ENCODE measurements at places on chromosomes 12 and 14.

DNA sequence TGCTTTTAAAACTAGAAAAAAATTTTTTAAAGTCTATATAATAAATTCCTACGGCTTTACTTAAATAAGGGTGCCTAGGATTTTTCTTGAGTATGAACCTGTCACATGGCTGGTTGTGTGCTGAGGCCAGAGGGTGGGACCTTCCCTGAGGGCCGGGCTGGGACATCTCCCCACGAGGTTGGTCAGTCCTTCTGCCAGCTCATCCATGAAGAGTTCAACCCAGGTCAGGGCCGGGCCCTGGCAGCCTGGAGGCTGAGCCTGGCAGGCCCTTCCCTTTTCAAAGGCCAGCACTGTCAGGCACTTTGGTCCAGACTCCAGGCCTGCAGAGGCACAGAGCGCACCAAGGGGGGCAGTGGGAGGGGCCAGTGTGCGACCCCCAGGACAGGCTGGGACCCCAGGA lies 31.7 kb downstream of the TNFAIP2 start:
- DNase-seq: peak; percentile 81

- no peak for DNase-seq
Measured at GRCh38 chr12:44717612-44718011, 158.5 kb downstream of the NELL2 start.

DNA sequence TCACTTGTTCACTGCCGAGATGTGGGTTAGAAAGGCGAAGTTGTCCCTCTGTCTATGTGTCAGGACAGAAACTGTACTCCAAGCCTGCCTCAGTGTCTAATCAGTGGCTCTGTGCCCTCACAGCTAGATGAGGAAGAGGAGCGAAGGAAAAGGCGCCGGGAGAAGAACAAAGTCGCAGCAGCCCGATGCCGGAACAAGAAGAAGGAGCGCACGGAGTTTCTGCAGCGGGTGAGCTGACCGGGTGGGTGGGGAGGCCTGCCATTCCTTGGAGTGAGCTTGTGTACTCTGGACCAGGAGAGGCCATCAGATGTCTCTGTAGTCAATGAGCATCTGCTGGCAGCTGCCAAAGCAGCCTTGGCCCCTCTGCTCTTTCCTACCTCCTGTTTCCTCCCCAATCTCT lies 33.5 kb downstream of the JDP2 start:
- no peak for DNase-seq

DNA sequence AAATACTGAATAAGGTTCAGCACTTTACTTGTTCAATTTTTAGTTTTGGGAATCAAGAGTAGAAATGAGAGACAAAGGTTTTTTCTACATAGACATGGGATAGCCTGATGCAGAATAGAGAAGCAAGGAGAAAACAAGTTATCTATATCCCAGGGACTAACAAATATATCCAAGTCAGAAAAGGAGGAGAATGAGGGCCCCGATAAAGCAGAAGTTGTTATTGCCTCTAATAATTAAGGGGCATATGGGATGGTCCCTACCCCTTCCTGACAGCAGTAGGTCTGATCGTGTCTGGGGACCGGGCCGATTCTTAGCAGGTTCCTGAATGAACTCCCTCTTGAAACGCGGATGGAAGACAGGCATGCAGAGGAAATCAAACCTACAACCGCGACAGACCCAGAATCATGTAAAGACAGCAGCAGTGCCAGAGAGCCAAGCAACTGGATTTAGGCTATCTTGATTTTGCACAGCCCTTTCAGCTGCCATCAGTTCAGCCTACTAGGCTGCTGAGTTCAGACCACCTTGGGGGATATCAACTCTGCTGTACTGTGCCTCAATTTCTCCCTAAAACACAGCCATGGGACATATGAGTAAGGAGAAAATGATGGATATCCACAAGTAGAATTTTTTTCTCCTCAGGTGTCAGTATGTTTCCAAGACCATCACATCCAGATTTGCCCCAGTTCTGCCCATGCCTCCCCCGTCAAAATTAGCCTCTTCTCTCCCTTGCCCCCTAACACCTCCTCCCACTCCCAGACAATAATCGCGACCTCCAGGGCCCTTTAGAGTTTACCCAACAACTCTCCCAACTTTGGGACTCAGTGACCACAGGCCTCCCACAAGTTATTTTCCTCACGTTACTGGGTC lies 706 bp downstream of the PRMT5 start:
- no peak for DNase-seq

- DNase-seq: peak; percentile 59
Measured at GRCh38 chr12:46219877-46220655, 48.8 kb downstream of the SLC38A1 start.

GRCh38 chr14:71539650-71540285 lies 392.5 kb upstream of the RGS6 start:
- DNase-seq: no peak

DNA sequence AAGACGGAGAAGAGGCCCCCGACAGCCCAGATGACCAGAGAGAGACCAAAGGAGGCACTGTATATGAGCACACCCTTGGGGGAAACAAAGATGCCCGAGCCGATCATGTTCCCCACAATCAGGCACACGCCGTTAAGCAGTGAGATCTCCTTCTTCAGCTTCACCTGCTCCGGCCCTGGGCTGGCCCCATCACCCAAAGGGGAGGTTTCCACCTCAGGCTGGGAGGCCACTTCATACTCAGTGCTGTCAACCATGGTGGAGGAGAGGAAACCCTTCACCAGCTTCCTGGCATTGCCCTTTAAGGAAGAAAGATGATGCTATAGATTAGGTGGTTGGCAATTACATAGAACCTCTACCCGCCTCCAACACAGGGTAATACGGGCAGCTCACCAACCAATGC lies 2.1 kb downstream of the SLC7A7 start:
- no peak for DNase-seq

- DNase-seq: no peak
Measured at GRCh38 chr12:126418400-126418799, 1353.2 kb downstream of the AACS start.

DNA sequence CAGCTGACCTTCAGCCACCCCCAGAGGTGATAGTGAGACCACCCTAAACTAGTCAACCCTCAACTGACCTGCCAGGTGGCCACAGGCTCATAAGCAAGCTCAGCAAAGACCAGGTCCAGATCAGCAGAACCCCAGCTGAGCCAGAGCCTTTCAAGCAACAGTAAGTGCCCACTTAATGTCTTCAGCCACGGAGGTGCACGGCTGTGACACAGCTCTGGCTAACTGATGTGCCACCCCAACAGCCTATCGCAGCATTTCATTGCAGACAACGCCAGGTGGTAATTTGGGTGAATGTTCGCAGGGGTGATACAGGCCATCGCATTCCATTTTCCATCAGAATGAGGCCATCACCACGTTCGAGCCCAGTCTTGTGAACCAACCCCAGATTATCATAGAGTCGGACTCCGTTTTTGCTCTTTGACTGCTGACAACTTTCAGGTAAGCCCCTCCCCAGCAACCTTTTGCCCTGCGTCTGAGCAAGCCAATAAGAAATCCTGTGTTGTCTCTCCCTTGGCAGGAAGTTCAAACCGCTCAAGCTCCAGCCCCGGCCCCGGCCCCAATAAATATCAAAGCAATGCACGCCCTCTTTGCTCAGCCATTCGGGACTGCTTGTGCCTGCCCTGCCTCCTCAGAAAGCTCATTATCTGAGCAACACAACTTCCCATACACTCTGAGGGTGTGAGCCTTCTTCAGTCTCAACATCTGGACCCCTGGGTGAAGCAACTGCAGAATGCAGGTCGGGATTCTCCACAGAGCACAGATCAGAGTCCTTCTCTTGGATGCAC lies 44.4 kb downstream of the JAG2 start:
- no peak for DNase-seq

- DNase-seq: no peak
Measured at GRCh38 chr14:62110941-62111340, 348.7 kb downstream of the SNAPC1 start.

DNA sequence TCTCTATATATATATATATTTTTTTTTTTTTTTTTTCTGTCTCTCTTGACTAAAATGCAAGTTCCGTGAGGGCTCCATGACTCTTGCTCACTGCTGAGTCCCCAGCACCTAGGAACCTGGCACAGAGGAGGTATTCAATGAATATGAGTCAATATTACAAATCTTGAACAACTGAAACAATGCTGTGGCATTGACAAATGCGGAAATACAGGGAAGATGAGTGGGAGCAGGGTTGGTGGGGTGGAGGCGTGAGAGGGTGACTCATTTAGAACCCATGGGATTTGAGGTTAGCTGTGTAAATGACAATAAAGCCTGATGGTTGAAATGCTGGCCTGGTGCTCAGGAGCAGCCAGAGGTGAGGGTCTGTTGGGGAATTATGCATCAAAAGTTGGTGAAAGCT lies 121.7 kb upstream of the FUT8 start:
- no peak for DNase-seq

- peak; percentile 58 for DNase-seq
Measured at GRCh38 chr12:59164991-59165718, 244.9 kb upstream of the LRIG3 start.

DNA sequence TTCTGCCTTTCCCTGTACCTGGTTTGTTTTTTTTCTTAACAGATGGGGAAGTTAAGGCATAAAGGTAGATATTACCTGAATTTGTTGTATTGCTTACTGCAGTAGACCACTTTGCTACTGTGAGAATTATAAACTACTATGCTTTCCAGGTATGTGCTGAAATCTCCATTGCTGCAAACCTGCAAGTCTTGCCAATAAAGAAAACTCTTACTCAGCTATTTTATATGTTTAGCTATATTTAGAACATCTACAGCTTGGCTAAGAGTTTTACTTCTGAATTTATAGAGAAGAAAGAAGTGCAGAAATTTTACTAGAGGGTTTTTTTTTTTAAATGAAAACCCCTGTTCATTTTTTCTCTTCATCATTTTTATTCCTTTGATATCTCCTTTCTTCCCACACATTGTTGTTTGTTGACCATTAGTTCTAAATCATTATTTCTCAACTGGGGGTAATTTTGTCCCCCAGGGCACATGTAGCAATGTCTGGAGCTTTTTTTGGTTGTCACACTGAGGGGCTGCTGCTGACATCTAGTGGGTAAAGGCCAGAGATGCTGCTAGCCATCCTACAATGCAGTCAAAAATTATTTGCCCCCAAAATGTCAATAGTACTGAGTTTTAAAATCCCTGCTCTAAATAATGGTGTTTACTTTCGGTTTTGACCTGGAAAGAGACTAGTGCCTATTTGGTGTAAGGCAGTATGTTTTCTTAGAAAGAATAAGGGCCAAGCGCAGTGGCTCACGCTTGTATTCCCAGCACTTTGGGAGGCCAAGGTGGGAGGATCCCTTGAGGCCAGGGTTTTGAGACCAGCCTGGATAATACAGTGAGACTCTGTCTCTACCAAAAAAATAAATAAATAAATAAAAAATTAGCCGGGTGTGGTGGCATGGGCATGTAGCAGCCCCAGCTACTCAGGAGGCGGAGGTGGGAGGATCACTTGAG lies 48.6 kb downstream of the PCNX1 start:
- peak; percentile 19 for DNase-seq

DNA sequence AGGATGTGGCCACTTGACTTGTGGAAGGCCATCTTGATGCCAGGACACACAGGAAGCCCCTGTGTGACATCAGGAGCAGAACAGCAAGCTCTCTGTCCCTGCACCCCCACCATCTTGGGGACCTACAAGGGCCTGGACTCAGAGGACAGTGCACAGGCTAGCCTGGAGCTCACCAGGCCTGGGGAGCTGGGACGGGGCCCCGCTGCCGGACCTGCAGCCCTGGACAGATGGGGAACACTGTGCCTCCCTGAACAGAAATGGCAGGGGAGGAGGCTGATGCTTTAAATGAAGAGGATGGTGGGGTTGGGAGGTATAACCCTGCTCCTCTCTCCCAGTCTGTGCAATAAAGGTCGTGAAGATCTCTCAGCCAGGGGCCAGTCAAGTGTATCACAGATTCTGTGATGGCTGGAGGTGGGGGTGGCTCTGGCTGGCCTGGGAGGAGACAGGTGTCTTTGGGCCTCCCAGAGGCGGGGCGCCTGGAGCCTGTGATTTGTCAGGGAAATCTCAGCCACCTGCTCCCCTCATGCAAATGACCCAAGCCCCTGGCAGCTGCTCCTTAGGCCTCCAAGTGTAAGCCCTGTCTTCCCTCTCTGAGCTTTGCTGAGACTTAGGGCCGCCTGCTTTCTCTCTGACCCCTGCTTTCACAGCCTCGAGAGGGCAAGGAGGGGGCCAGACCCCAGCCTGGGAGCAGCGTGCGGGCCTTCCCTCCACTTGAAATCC lies 1.1 kb upstream of the GNB3 start:
- no peak for DNase-seq

- DNase-seq: no peak
Measured at GRCh38 chr12:131771965-131772364, 56.2 kb upstream of the MMP17 start.

GRCh38 chr12:12305568-12306300 lies 38.9 kb upstream of the LRP6 start:
- DNase-seq: no peak

DNA sequence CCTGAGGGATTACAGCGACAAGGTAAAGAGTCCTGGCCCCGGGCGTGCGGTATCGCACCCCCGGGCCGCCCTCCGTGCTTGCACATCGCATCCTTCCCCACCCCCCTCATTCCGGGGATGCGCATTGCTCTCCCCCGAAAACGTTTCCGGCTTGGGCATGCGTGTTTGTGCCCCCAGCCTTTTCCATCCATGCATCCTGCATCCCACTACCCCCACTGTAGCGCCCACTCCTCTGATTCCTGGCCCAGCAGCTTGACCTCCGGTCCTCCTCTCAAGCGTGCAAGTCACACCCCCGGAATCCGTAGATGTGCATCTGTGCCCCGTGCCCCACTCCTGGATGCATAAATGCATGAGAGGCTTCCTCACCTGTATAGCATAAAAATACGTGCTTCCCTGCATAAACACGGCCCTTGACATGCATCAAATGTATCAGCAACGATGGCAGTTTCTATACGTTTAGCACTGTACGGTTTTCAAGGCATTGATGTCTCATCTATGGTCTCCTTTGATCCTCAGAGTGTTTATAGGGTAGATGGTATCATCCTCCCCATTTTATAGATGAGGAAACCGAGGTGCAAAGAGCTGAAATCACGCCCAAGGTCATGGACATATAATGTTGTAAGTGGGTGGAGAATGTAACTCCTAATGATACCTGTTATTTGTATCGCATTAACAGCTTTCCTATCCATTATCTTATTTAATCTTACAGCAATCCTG lies 484 bp downstream of the RIC8B start:
- DNase-seq: peak; percentile 20

GRCh38 chr12:105352052-105352451 lies 21.6 kb downstream of the C12orf75 start:
- no peak for DNase-seq

Data from ACHN (cell line).